Mammary epithelial cell (primary cell): ENCODE measurements at places on chromosomes 2 and 18. TPM values are rescaled to one million over a fixed set of nuclear protein-coding genes. Genes with fewer than 3 reads are reported as not detected.

DNA sequence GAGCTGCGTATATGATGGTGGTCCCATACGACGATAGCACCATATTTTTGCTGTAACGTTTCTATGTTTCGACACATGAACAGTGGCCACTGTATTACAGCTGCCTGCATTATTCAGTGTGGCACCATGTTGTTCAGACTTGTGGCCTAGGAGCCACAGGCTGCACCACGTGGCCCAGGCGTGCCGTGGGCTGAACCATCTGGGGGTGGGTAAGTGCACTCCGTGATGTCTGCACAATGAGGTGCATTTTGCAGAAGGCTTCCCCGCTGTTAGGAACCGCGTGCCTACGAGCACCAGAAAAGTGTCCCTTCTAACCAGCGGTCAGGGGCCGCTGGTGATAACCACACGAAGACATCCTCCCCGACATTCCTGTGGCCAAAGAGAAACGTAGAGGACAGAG lies 433.7 kb upstream of the MYT1L start:
- no peak for DNase-seq

DNA sequence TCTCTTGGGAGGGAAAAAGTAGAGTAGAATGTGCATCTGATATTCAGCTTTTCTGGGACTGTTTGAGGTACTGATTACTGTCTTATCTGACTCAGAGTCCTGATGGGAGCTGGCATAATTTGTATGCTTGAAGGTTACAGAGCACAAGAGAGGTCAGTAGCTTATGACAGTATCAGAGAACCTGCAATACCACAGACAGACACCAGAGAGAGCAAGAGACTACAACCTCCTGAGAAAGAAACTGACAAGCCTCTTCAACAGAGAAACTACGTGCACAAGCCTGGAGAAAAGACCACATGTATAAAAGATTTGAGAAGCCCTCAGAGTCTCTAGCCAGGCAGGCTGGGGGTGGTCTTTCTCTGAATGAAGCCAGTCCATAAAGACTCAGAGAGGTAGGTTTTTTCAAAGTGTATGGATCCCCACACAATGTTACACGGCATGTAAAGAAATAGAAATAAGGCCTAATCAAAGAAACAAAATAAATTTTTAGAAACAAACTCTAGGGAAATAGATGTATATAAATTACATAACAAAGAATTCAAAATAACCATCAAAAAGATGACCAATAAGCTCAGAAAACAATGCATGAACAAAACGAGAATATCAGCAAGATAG lies 568.3 kb downstream of the LRRTM4 start:
- peak; percentile 16 for DNase-seq

DNA sequence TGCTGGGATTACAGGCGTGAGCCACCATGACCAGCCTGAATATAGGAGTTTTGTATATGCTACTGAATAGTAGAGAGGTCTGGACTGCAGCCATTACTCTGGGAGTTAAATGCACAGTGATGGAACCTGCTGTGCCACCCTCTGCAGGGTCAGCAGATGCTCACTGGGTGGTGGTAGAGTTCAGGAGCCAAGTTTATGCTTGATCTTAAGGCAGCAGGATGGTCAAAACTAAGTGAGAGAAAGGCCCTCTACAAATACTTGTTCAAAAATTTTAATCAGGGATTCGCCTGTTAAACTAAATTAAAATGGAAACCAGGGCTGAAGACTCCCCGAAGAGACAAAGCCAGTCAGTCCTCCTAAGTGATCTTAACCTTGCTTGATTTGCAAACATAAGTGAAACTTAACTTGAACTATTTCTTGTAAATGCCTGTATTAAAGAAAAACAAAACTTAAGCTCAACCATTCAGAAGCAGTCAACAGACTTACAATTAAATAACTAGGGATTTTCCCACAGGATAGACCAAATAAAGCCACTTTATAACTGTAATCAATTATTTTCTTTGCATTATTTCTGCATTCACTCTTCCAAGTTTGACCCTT lies 4.2 kb upstream of the WDFY1 start:
- DNase-seq, result no peak

DNA sequence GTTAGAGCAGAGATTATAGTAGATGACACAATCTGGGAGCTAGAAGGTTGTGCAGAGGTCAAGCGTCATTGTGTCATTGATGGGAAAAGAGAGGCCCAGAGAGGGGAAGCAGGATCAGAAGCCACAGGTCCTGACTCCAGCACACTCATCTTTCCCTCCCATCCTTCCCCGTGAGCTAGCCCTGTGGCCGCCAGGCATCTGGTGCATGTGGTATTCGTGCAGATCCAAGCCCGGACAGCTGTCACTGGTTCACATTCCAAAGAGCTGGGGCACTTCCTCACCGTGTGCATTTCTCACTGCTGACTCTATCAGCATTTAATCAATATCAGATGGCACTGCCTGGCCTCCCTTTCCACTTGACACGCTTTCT lies 94.1 kb upstream of the THOC1 start:
- no peak for DNase-seq

DNA sequence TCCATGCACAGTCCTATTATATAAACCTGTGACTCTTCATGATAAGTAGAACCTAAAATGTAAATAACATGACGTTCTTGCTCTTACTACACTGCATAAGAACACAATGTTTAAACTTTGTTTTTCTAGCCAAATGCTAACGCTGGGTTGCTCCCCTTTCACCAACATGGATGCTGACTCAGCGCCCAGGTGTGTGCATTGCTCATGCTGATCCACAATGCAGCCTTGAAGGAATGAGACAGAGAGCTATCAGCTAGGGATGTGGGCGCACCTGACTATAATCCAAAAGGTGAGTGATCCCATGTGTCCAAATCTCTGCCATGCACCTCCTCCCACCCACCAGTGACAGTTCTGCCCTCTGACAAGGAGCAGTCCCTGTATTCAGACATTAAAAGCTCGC lies 235.0 kb downstream of the IRS1 start:
- peak; percentile 96 for DNase-seq

DNA sequence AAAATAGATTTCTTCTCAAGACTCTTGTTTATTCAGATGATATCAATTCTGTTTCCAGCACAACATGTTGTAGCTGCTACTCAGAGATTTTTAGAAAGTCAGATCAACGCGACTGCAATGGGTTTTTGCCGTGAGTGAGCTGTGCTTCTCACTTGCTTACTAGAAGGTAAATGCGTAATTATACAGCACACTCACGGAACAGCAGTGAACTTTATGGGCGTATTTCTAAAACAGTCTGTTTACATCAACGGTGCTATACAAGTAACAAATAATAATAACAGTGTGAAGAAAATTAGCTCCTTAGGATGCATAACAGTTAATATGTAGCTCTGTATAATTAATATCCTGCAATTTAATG lies 533.6 kb downstream of the RNF144A start:
- no peak for DNase-seq

GRCh38 chr2:147641651-147642050 lies 203.2 kb upstream of the ACVR2A start:
- DNase-seq, result peak; percentile 11

GRCh38 chr2:110101901-110102803 lies 13.5 kb downstream of the MALL start:
- peak; percentile 79 for DNase-seq

- no peak for DNase-seq
Observed at GRCh38 chr2:22890132-22890531, 494.8 kb upstream of the KLHL29 start.

DNA sequence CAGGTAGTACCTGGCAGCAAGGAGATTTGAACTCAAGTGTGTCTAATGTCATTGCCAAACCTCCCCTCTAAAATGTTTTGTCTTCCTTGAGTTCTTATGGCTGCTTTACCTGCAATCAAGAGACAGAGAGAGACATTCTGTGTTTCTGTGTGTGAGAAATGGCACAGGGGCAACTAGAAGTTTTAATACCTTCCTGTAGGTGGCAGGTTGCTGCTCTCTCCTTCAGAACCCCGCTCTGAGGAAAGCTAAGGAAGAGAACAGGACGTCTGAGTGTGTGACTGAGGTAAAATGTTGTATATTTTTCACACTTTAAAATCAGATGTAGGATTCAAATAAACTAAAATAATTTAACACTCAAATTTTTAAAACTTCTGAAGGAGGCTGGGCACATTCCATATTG lies 19.2 kb downstream of the DTNA start:
- DNase-seq, result peak; percentile 40

DNA sequence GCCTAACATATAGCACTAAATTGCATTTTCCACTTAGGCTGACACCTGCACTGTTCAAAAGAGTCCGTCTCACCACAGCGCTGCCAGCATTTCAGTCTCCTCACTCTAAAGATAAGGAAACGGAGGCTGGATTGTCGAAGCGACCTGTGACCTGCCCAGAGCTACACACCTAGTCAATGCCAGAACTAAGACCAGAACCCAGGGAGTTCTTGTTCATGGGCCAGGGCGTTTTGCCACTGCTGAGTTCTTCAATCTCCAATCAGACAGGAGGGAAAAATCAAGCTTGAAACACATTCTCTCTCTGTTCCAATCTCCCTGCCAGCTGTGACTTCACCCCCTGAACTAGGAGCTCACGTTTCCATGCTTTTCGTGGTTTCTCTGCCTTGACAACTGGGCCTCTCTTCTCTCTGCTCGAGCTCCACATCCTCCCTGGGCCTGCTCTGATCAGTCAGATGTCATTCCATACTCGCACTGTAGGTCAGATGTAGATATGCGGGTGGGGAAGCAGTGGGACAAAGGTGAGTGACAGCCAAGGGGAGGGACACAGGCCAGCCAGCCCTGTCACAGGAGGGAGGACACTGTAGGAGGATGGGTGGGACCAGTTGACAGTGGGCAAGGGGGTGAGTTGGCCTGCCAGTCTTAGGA lies 221.1 kb upstream of the SMAD2 start:
- DNase-seq, result no peak

GRCh38 chr18:22943847-22944246 lies 10.7 kb downstream of the RBBP8 start:
- DNase-seq, result no peak

Gene MAP3K19
- total RNA-seq, result not detected in 2 replicates

Gene KIAA2012
- under 0.01 TPM for total RNA-seq

Gene MATN3
- 3.5 and 4.8 TPM in 2 replicates for total RNA-seq

Gene RGPD4
- under 0.01 TPM for total RNA-seq

Gene EGR4
- total RNA-seq, result not detected

Gene CAD
- total RNA-seq, result 65.9 and 68.9 TPM in 2 replicates

Gene NYAP2
- not detected in 2 replicates for total RNA-seq
